ENCODE measurements at places on chromosomes 12 and 14.

DNA sequence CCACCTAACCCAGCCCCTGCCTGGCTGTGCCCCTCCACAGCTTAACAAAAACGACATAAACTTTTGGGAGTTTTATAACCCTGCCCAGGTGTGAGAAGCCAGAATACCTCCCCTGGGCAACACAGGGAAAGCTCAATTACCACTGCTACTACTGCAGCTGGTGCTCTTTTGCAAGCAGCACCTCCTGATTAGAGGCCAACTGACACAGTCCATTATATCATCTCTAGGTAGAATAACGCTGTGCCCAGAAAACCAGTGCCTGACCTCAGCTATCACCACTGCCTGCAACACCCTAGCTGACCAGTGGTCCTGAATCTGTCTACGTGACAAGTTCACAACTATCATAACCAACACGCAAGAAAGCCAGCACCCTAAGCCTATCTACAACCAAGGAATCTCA lies 34.2 kb downstream of the MDM1 start:
- DNase-seq: no peak

GRCh38 chr14:73755434-73756014 lies 41.3 kb upstream of the PNMA1 start:
- no peak for DNase-seq

DNA sequence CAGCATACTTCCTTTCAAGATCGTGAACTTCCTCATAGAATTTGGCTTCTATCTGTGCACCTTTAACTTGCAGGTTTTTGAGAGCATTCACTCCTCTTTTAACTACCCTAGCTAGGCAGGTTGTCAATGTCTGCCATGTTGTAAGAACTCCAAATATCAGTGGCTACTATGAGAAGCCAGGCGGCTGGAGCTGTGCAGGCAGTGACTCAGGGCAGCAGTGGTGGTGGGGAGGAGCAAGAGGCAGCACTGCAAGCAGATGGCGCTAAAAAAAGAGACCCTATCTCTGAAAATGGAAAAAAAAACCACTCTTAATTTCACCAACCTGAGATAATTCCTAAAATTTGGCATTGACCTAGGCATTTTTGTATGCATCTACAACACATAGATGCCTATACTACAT lies 28.5 kb downstream of the YARS2 start:
- no peak for DNase-seq

- DNase-seq: no peak
Measured at GRCh38 chr12:124510301-124510970, 57.0 kb downstream of the NCOR2 start.

DNA sequence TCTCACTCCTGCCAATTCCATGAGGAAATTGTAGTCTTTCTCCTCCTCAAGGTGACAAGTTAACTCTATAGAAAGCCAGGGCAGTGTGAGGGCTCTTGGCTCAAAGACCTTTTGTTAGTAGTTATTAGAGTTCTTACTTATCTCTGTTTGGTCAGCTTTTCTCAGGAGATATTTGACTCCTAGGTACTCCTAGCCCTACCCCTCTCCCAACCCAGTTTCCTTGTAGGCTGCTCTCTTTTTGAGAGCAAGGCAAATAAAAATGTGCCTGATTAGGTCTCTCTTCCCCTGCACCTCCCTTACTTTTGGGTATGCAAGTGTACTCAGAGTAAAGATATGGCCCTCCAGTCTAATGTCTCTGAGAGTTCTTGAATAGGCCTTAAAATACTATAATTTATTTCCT lies 23.8 kb downstream of the BTG1 start:
- DNase-seq: no peak

GRCh38 chr12:7293670-7294069 lies 10.2 kb upstream of the ACSM4 start:
- DNase-seq: no peak

- no peak for DNase-seq
Measured at GRCh38 chr12:65121956-65122469, 908 bp upstream of the WIF1 start.

DNA sequence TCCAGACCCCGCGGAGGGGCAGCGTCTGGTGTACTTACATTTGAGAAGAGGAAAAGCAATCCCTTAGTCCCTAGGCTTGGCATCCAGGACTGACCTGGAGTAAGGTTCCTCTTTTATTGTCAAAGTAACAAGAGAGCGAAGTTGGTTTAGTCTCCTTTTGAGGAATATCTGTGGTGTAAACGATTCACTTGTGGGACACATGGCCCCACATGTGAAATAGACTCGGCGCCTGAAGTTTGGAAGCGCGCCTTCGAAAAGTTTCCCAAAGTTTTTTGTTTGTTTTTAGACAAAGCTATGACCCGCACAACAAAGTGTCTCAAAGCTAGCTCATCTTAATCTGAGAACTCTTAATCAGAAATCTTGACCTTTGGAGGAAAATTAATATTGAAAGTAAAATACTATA lies 744 bp downstream of the STYX start:
- no peak for DNase-seq

GRCh38 chr14:89351516-89352404 lies 65.3 kb downstream of the FOXN3 start:
- DNase-seq: no peak

- no peak for DNase-seq
Measured at GRCh38 chr12:124463341-124463921, 104.0 kb downstream of the NCOR2 start.

GRCh38 chr12:129496226-129496625 lies 407.6 kb downstream of the TMEM132D start:
- DNase-seq: no peak

DNA sequence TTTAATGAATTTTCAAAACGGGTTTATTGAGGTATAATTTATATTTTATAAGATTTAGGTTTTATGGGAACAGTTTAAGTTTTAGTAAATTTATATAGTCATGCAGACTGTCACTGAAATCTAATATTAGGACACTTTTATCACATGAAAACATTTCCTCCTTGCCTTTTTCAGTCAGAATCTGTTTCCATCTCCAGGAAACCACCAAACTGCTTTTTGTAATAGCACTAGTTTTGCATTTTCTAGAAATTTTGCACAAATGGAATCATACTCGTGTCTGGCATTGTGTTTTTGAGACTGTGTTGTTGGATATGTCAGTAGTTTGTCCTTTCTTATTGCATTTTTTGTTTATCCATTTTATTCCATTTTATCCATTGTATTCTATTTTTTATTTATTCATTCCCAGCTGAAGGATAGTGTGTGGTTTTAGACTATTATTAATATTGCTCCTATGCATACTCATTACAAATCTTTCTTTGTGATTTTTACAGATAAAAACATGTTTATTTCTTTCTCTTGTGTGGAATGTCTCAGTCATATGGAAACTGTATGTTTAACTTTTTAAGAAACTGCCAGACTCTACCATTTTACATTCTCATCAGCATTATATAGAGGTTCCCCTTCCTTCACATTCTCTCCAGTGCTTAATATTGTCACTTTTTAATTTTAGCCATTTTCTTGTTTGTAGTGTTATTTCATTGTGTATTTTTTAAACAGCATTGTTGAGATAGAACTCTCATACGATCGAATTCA lies 26.5 kb downstream of the PALS1 start:
- no peak for DNase-seq

- no peak for DNase-seq
Measured at GRCh38 chr12:38823738-38824137, 81.7 kb downstream of the CPNE8 start.

GRCh38 chr14:21038441-21039422 lies 3.4 kb upstream of the RNASE7 start:
- no peak for DNase-seq

GRCh38 chr14:35286003-35286600 lies 6.1 kb upstream of the PSMA6 start:
- DNase-seq: no peak

GRCh38 chr12:7321624-7322023 lies 17.8 kb downstream of the ACSM4 start:
- DNase-seq: no peak

DNA sequence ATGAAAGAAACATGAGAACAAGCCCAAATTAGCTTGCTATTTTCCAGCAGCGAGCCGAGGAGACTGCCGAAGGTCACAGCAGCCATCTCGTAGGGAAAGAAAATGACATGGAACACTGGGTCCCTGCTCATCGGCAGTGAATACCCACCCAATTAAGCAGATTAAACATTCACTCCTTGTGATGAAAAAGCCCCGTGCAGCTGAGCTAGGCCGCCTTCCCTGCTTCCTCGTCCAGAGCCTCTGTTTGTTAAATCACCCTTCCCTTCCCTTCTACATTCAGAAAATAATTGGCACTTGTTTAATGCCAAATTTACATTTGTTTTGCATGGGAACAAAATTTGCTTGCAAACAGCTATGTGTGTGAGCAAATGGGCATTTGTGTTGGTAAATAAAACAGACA lies 342.5 kb downstream of the RMST start:
- no peak for DNase-seq

- no peak for DNase-seq
Measured at GRCh38 chr14:83826838-83827237, 1703.1 kb upstream of the FLRT2 start.

DNA sequence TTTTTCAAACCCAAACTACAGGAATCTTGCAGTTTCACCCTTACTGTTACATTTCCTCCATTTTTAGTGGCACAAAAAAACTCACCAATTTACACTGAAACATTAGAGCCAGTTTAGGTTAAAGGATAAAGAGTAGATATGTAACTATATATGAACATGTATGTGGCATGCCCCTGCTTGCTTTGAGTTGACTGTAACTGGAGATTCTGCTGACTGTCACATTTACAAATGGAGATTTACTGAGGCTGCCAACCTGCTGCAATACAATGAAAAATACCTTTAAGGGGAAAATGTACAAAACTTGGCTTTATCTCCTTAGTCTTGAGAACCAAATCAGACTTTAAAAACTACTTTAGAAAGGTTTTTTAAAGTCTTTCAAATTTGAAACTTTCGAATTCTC lies 28.3 kb downstream of the STON2 start:
- no peak for DNase-seq

GRCh38 chr14:52802597-52802996 lies 11.2 kb upstream of the GNPNAT1 start:
- no peak for DNase-seq

- no peak for DNase-seq
Measured at GRCh38 chr12:26205941-26206340, 10.6 kb downstream of the SSPN start.

DNA sequence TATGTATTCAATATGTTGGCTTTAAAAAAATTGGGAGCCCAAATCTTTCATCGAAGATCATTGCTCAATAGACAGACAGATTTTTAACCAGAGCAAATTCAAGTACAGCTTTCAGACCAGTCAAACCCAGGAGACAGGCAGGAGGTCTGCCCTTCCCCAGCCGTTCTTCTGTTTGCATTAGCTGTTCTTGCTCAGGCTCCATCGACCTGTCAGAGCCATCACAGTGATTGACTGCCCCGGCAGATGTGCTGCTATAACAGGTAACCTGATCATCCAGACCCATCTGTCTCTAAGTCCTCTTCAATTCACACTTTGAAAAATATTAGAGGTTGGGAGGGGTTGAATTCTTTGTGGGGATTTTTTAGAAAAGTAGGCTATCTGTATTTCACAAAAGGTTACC lies 453.5 kb downstream of the FOXG1 start:
- no peak for DNase-seq

DNA sequence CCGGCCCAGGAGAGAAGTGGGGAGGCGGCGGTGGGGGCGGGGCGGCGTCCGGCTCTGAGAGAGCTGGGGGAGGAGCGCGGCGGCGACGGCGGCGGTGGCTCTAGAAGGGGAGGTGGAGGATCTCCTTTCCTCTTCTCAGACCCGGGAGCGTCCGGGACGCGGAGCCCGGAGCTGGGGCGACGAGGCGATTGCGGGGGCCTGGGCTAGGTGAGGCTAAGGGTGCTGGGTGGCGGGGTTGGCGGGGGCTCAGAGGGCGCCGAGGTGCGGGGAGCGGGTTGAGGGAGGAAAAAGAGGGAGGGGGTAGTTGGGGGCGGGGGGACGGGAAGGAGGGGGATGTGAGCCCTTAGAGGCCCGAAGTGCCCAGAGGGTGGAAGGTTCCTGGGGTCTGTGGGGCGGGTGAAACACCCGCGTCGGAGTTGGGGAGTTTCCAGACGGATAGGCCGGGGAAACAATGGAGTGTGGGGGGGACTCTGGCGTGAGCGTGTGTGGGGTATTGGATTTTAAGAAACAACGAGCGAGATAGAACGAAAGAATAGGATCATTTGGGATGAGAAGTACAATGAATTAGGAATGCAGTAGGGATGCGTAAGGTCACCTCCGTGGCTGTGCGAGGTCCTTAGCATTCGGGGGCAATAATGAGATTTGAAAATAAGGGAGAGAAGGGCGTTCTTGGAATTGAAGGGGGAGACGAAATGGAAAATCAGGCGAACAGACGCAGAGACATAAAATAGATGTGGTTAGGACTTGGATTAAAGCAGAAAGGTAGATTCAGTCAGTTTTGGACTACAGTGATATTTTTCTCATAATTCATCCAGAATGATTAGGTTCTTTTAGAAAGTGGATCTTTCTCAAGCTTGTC lies at the start of gene SPATS2:
TSS of gene SPATS2 (plus strand) at position 82 of the 859 bp plus-strand sequence. CDS start 93,551 bp downstream, outside the sequence.
- DNase-seq: no peak

DNA sequence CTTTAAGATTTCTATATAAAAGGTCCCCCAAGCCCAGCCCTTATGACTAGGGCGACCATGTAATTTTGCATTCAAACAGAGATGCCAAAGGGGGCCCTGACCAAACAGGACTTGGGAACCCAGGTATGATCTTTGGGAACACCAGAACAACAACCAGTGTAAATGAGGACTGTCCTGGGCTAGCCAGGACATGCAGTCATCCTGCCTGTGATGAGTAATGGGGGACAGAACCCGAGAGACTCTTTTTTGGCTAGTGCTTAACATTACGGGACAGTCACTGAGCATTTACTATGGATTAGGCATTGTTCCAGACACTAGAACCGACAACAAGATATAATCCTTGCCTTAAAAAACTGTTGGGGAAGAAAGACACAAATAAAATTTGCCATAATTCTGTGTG lies 337.3 kb downstream of the CACNA1C start:
- no peak for DNase-seq

GRCh38 chr12:88308825-88309224 lies 166.7 kb downstream of the TMTC3 start:
- DNase-seq: no peak
